ENCODE measurements at places on chromosomes 1 and 21.

GRCh38 chr1:4975856-4976255 is 321.4 kb downstream of the AJAP1 start:
- DNase-seq = no peak

- DNase-seq = no peak
These were observed 5.8 kb upstream of the CCDC27 start for GRCh38 chr1:3746389-3746829.

GRCh38 chr1:12179111-12179519 is 12.3 kb downstream of the TNFRSF1B start:
- DNase-seq = peak; percentile 66

DNA sequence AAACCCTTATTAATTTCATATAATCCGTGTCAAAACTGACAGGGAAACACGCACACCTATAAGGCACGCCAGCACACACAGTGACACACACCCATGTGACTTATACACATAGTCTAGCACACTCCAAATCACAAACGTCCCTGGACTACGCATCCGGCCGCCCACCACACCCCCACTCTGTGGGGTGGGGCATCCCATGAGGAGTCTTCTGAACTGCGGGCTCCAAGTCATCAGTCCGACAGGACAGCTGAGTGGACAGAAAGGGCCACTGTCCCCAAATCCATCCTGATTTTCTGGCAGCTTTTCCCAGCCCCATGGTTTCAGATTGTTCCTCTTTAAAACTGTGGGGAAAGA is 829 bp downstream of the PEA15 start:
- DNase-seq = peak; percentile 46

DNA sequence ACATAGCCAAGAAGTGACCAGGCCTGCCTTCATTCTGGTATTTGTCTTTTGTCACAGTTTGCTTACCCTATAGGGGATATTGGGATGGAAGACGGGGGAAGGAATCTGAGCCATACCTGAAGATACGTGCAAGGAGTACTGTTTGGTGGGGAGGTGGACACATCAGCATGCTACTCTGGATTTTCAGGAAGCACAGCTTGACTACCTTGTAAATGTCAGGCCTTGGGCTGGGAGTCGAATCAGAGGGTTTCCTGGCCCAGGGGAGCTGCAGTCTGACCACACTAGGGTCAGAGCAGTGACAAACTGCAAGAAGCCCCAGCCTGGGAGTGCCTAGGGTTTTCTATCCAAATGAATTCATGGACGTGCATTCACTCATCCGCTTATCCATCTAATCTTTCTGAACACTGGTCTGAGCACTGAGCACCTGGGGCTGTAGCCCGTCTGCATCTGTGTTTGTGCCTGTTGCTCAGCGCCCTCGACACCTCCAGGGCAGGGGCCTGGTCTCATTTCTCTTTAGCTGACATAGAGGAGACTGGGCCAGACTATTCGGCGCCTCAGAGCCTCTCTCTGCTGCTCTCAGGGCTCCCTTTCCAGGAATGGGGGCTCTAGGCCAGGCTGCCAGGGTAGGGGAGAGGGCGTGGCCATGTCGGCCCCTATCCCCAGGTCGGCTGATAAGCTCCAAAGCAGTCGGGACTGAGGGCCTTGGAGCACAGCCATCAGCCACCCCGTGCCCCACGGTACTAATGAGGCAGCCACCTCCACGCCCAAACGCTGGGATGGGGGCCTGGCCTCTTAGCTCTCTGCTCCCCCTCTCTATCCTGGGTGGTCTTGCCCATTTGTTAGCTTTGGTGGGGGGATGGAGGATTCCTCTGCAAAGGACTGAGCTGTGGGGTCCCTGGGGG is 47.0 kb upstream of the SLC2A1 start:
- no peak for DNase-seq

- DNase-seq = no peak
These were observed 70.1 kb downstream of the KCNJ15 start for GRCh38 chr21:38326899-38327298.

DNA sequence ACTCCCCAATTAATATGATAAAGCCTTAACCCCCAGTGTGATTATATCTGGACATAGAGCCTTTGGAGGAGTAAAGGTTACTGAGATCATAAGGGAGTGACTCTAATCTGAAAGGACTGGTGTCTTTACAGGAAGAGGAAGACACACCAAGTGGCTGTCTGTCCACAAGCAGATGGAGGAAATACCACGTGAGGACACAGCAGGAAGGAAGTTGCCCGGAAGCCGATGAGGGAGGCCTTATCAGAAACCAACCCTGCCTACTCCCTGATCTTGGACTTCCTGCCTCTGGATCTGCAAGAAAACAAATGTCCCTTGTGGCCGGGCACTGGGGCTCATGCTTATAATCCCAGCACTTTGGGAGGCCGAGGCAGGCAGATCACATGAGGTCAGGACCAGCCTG is 110.3 kb upstream of the CHRM3 start:
- no peak for DNase-seq

- DNase-seq = no peak
These were observed 109.6 kb downstream of the AKT3 start for GRCh38 chr1:243740255-243740999.

GRCh38 chr1:112735752-112736151 is 20.6 kb upstream of the PPM1J start:
- no peak for DNase-seq

DNA sequence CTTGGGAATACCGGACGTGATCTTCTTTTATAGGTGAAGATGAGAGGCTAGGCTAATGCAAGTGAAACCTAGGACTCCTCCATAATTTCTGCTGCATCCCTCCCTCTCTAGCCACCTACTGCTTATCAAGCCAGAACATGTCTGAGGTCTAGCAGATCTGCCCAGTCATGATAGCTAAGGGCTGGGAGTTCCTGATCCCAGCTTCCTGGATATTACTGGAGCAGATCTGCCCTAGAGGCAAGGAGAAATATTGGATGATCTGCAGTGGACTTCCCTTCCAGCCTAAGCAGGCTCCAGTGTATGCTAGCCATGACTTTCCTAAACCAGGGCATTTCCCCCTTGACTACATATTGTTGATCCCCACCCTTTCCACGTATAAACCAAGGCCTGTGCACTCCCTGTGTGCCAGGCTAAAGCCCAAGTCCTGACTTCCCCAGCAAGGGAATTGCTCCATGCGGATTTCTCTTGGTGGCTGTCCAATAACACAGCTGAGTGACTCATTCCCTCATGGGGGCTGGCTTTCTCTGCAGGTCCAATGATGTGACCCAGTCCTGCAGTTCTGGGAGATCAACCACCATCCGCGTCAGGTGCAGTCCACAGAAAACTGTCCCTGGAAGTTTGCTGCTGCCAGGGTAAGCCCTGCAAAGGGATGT is 15.5 kb upstream of the SARS1 start:
- no peak for DNase-seq

DNA sequence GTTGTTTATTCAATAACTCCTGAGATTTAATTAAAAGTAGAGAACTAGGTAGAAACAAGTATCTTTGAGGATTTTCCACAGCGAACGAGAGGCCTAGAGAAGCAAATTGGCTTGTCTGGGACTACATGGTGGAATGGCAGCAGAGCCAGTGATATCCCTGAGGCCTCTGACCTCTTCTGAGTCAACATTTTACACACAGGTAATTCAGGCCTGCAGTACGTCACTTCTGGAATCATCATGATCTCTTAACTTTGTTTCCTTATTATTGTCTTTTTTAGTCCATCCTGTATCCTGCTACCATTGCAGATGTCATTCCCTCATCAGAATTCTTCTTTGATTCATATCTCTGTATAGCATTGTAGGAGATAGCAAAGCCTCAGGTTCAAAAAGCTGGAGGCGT is 9.9 kb downstream of the SPRTN start:
- DNase-seq = no peak

GRCh38 chr1:76627498-76627897 is 239.8 kb upstream of the ST6GALNAC5 start:
- DNase-seq = no peak

DNA sequence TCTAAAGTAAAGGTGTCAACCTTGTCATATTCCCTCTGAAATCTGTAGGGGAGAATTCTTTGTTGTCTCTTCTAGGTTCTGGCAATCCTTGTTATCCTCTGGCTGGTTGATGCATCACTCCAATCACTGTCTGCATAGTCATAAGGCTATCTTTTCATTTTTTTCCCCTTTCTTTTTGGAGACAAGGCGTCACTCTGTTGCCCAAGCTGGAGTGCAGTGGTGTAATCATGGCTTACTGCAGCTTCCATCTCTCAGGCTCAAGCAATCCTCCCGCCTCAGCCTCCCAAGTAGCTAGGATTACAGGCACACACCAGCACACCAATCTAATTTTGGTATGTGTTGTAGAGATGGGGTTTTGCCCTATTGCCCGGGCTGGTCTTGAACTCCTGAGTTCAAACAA is 12.9 kb downstream of the DPYD start:
- no peak for DNase-seq

DNA sequence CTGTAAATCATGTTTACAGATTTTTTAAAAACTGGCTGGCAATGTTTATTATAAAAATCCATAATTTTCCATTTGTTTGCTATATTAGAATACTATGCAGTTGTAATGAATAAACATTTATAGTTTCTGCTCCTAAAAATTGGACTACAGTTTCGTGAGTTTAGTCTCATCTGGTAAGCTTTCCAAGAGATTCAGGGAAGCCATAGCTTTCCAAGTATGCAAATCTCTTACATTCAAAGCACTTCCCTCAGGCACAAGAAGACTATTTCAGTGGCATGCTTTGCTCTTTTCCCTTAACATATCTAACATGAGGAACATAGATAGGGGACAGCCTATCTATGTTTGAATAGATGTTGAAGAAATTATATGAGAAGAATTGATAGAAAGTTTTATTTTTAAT is 77.2 kb downstream of the ADGRL2 start:
- no peak for DNase-seq

DNA sequence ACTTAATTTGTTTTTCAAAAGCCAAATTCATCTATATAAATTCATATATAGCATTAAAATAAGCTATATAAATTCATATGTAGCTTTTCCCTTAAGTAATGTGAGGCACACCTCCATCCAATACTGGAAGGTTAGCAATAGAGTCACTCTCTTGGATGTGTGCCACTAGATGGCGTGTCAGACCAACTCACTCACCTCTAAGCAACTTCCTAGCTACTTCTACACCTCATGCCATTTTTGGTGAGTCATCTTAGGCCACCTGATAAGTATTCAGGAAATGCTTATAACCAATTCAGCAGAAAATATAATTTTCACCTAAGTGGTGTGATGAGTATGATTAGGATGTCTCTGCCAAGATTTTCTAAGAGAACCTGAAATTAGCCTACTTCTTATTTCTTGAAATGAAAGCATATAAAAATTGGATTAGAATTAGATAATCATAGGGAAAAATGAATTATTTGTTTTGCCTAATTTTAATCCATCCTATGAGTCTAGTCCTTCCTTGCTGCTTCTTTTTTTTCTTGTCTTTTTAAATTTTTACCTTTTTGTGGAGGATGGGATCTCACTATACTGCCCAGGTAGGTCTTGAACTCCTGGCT is 34.4 kb upstream of the TADA1 start:
- peak; percentile 59 for DNase-seq

- DNase-seq = no peak
These were observed 153.4 kb downstream of the TTLL7 start for GRCh38 chr1:83845437-83846071.

DNA sequence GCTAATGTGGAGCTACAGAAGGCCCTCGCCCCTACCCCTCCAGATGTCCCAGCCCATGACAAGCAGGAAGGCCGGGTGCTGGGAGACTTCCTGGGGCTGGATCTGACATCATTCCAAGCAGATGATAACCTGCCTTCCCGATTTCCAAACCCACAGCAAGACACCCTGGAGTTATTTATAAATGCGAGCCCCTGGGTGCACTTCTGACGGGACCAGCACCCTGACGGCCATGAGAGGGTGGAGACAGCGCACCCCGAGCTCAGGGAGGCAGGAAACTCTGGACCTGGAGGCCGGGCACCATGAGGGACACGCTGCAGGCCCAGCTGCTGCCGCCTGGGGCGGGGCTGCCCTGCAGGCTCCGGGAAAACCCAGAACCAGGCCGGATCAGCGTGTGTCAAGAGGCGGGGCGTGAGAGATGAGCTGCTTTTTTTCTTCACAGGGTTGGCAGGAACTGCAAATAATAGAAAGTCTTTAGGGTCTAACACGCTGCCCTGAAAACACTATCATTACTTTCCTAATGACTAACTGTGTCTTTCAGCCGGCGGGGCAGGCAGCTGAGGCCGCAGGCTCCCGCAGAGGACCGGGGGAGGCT is 2.5 kb upstream of the PCBP3 start:
- DNase-seq = no peak

- no peak for DNase-seq
These were observed 60.3 kb downstream of the TRAF5 start for GRCh38 chr1:211386921-211387320.

GRCh38 chr1:97084546-97084945 is 363.0 kb downstream of the PTBP2 start:
- DNase-seq = no peak

DNA sequence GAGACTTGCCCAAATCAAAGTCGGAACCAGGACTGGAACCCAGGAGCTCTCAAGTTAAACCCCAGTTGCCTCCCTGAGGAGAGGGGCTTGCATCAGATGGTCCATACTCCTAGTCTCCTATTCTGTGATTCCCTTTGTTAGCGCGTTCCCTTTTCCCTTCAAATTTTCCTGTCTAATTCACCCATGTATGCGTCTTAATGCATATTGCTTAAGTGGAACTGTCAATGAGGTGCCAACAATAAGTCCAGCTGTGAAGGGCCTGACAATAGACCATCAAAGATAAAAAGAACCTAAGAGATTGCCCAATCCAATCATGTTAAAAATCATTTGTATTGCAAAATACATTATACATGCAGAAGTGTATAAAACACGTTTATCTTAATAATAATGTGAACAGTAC is 634 bp upstream of the SPATA6 start:
- DNase-seq = no peak

- DNase-seq = no peak
These were observed 13.7 kb downstream of the TLR5 start for GRCh38 chr1:223129229-223129901.

DNA sequence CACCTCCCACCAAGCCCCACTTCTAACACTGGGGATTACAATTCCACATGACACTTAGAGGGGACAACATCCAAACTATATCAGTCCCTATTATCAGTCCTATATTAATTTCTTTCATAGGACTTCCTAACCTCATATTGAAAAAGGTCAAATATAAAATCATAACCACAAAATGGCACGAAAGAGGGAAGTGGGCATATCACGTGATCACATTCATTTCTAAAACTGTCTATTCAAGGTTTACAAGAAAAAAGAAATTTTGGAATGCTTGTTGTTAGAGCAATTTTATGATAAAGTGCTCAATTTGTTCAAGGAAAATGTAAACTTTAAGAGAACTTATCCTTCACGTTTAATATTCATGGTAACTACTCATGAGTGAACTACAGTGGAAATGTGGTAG is 13.2 kb upstream of the CDC7 start:
- DNase-seq = no peak

DNA sequence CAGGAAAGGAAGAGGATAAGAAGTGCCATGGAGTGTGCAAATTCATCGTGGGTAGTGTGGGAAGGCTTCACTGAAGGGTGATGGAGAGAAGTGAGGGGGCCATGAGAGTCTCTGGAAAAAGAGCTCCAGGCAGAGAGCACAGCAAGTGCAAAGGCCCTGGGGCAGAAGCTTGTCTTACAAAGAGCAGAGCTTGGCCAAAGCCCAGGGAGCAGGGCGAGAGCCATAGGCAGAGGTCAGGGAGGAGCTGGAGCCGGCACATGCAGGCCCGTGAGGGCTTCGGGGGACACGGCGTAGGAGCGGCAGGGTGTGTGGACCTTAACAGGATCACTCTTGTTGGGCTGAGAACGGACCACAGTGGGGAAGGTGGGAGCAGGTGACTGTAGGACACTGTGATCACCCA is 83.7 kb upstream of the EDN2 start:
- DNase-seq = no peak

- DNase-seq = no peak
These were observed 56.4 kb downstream of the C1orf21 start for GRCh38 chr1:184443201-184443600.

Data from activated CD8-positive, alpha-beta memory T cell treated with anti-CD3 and anti-CD28 coated beads for 4 hours (primary cell).